Stimulated activated CD4-positive, alpha-beta T cell treated with anti-CD3 and anti-CD28 coated beads, Interleukin-12 subunit alpha, Interleukin-12 subunit beta, amount 100 ng/mL, for 4 hours (primary cell): ENCODE measurements at places on chromosomes 13 and 19.

DNA sequence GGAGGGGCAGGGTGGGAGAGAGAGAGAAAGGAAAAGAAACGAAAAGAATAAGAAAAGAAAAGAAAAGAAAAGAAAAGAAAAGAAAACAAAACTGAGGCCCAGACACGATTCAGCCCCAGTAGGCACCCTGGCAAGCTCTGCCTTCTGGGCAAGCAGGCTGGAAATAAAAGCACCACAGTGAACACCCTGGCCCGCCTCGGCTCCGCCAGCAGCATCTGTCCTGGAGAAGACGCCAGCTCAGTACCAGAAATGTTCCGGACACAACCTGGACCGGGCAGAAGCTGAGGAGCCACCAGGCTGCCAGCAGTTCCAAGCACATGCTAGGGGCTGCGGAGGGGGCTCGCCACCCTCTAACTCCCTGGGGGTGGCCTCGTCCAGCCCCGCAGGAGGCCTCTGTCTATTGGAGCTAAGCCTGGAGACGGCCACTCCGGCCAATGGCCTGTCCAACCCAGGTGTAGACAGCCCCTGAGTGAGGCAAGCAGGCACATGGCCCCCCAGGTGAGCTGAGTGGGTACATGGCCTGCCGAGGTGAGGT is 11.4 kb upstream of the CPAMD8 start:
- no peak for DNase-seq

DNA sequence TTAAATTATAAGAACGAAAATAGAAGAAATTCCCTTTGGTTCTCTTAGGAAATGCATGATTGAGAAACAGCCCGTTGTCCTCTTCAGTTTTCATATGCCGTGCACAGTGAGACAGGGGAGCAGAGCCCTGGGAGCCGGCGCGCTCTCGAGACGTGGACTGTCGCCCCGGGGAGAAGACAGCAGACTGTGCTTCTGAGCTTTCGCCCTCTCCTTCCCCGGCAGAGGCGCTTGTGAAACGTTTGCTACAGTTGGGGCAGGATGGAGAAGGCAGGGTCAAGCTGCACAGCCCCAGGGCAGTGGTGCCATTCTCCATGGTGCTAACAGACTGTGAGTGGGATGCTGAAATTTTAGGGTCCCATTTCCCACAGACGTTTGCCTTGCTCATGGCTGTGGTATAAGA is 192.2 kb upstream of the KL start:
- no peak for DNase-seq

- no peak for DNase-seq
These were observed 42.3 kb downstream of the ZNF493 start for GRCh38 chr19:21439201-21439751.

DNA sequence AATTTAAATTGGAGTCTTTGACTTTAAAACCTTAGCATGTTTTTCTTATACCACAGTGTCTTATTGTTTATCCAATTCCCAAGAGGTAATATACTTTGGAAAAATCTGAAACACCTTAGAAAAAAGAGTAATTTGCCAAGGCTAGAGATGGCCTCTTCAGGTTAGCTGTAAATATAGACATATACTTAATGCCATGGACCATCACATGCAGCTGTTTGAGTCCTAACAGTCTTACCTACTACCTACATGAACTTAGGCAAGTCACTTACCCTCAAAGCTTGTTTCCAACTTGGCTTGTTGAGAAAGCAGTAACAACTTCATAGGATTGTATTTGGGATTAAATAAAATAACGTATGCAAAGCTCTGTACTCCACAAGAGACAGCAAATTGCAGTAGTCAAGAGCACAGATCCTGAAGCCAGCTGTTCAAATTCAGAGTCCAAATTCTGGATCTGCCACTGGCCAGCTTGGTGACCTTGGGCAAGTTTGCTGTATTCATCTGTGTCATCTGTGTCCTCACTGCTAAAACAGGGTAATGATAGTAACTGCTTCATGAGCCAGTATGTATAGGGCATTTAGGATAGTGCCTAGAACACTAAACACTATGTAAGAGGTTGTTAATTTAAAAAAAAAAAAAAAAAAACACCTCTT is 13.2 kb upstream of the SPART start:
- no peak for DNase-seq

DNA sequence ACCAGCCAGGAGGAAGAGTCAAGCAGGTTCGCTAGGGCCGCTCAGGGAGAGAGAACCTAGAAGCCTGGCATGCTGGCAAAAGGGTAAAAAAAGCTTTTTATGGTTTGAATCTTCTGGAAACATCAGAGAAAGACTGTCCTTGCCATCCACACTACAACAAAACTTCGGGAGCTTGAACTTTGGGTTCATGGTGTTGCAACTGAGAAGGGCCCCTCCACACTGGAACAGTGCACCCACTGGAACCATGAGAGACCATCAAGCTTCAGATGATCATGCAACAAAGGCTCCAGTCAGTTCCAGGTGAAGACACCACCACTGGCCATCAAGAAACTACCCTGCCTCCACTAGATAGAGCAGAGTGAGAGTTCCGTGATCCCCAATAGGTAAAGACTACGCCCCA is 170.1 kb downstream of the RGCC start:
- no peak for DNase-seq

DNA sequence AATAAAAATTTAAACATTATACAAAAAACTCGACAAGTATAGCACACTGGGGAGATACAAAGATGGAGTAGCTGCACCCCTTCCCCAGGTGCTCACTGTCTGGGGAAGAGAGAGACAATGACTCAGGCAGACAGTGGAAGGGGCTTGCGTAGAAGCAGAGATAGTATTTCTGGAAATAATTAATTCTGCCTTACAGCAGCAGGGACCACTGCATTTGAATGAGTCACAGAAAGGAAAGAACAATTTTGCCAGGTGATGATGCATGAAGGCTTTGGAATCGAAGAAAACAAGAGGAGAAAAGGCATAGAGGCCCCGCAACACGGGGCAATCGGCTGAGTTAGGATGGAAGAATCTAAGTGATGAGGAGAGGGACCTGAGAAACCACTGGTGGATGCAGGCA is 447.4 kb downstream of the EFNB2 start:
- no peak for DNase-seq

DNA sequence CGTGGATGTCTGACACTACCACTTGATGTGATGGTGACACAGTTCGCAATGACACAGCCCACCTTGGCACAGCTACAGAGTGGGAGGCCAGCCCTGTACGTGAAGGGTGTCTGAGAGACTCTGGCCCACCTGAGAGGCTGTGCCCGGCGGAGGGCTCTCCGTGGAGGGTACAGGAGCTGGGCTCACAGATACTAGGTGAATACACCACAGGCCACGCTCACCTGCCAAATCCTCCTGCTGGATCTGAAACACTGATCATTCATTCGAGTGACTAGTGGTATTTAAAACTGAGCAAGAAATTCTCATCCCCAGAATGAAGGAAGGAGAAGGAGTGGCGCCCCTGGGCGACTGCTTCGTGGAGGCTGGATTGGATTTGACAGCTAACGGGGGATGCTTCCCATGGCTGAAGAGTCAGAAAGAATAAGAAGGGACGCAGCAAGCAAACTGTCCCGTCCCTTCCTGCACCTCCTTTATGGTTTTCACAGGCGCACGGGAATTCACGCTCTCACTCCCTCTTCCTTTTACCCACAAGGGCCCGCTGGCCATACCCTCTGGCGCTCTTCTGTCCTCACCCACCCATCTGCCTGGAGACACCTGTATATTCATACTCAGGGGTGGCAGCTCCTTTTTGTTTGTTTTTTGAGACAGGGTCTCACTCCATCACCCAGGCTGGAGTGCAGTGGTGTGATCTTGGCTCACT is 25.0 kb downstream of the CEBPG start:
- DNase-seq, result no peak

GRCh38 chr19:10404888-10405820 is 1.8 kb upstream of the CDC37 start:
- DNase-seq, result no peak
